ENCODE measurements at places on chromosomes 12 and 14.
A peak's percentile ranks its signal among the peaks of the same experiment; 100 is the strongest.

- peak; percentile 61 for DNase-seq
These were observed 21.8 kb downstream of the VPS37B start for GRCh38 chr12:122874081-122874480.

- DNase-seq = peak; percentile 23
These were observed 50.7 kb downstream of the ZC3H14 start for GRCh38 chr14:88613552-88614010.

DNA sequence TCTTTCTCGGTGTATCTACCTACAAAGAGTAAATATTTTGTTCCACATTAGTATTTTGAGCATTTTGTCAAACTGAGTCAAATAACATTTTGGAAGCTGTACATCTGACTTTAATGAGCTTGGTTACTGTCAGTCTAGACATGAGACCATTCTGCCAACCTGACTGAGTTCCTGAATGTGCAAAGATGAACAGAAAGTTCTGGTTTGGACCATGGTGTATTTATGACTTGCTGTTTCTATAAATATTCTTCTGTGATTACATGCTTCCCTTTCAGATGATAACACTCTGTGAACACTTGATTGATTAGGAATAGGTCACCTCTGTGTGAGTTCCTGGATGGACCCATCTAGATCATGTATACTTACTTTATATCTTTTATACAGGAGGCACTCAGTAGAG lies 827.8 kb downstream of the VRK1 start:
- no peak for DNase-seq

- DNase-seq = no peak
These were observed 7.5 kb upstream of the ETFBKMT start for GRCh38 chr12:31651893-31652521.

- no peak for DNase-seq
These were observed 55.6 kb upstream of the DYNC1H1 start for GRCh38 chr14:101908795-101909194.

- no peak for DNase-seq
These were observed 13.0 kb upstream of the FMNL3 start for GRCh38 chr12:49720214-49720613.

- no peak for DNase-seq
These were observed 572 bp downstream of the RAN start for GRCh38 chr12:130872179-130873096.

DNA sequence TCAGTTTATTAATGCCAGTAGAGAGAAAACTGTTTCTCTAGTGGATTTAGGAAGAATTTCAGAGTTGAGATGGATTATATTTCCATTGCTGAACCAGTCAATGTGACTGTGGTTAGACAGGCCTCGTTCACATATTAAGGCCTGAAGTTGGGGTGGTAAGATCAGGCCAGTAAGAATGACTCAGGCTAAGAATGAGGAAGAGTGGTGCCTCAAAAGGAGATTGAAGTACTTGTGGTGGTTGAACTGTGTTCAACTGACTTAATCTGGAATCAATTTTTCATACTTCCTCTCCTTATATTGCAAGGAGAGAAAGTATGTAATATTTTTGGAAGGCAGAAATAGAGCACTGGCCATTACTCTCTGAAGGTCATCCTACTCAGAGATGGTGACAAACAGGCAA lies 37.8 kb upstream of the ATF7IP start:
- DNase-seq = no peak

- DNase-seq = no peak
These were observed 97.8 kb downstream of the WSCD2 start for GRCh38 chr12:108226866-108227265.

- no peak for DNase-seq
These were observed 126.1 kb upstream of the MED13L start for GRCh38 chr12:116403546-116403945.

GRCh38 chr12:127717278-127717677 lies 549.7 kb upstream of the TMEM132C start:
- DNase-seq = no peak

- no peak for DNase-seq
These were observed 4.3 kb downstream of the PLEKHG6 start for GRCh38 chr12:6314776-6315175.

DNA sequence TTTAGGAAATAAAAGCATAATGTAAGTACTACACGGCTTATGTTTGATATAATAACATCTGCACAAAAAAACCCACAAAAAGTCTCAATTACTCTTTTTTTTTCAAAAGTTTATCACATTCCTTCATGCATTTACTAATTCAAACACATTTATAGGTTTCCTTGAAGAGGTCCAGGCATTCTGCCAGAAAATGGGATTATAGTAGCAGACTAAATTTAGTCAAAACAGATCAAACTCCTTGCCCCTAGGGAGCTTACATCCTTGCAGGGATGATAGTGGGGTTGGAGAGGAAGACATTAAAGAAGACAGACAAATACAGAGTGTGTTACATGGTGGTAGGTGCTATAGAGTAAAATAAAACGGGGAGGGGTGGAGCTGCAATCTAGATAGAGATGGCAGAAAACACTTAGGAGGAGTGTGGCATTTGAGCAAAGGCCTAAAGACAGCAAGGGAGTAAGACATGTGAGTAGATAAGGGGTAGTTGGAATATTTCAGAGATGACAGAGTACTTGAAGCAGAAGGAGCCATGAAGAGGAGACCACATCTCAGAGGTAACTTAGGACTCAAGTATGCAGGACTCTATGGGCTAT lies 266.9 kb downstream of the PPFIA2 start:
- no peak for DNase-seq

GRCh38 chr14:76904740-76905569 lies 78.7 kb downstream of the LRRC74A start:
- DNase-seq = peak; percentile 90

DNA sequence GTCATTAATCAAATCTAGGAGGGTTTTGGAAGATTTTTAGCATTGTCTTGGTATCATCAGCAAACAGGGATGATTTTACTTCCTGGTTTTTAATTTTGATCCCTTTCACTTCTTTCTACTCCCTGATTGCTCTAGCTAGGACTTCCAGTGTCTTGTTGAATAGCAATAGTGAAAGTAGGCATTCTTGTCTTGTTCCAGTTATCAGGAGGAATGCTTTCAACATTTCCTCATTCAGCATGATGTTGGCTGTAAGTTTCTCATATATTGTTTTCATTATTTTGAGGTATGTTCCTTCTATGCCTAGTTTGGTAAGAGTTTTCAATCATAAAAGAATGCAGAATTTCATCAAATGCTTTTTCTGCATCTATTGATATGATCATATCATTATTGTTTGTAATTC lies 244.2 kb upstream of the CLEC14A start:
- no peak for DNase-seq

GRCh38 chr14:60090864-60091519 lies 731 bp upstream of the PCNX4 start:
- DNase-seq = peak; percentile 37

DNA sequence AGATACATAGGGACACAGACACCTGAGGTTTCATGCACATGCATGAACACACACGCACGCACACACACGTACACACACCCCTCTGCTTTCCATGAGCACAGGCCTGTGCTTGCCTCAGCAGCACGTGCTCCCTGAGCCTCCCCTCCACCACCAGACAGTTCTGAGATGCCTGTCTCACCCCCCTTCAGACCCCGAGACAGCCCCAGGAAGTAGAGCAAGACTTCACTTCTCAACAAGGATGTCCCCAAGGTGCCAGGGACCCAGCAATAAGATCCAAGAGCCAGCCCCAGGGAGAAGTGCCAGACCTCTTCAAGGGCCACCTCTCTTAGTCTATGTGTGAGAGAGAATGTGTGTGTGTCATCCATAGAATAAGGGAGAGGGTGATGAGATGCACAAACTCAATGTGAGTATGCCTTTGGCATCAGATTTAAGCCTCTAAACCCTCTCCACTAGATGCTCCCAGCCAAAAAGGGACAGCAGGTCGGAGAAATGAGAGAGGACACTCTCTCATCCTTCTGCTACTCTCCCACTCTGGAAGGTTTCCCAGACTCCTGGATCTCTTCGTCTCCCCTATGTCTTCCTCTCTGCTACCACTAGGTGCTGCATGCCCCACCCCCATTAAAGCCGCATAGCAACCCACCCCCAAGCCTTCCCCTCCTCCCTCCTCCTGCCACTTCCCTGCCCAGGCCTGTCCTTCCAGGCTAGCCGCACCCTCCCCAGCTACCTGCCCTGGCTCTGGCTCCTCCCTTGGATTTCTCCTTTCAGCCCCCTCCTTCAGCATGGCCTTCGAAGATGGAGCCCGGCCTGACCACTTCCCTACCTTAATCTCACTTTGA lies 7.7 kb downstream of the RARG start:
- no peak for DNase-seq

DNA sequence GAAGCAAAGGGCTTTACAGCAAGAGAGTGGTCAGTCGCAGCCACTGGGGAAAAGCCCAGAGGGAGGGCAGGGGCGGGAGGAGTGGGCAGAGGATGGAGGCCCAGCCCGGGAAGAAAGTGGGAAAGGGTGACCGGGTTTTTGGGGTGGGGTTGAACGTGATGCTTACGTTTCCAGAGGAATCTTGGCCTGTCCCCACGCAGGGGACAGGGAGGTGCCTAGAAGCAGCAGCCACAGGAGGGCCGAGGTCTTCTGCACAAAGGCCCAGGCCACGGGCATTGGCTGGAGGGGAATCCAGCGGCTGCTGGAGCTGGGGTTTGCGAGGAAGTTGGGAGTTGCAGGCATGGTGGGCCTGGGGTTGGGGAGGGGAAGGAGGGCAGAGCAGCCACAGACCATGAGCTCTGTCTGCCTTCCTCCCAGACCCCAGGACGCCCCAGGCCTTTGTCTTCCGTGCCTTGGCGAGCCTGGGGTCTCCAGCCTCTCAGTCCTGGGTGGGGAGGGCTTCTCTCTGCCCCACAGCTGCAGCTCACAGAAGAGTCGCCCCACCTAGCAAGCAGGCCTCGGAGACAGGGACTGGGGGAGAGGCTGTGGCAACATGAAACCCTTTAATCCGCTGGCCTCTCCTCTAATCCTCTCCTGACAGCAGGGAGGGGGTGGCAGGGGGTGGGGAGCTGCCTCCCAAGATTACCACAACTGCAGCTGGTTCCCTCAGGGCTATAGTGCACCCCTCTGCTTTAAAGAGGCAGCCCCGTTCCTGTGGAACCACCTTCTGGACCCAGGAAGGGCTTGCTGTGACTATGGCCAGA lies at the start of gene CACNA2D4:
Gene CACNA2D4 (minus strand): TSS at position 572 of the 803 bp plus-strand sequence. CDS start 179 bp downstream, at position 393.
- DNase-seq = no peak

DNA sequence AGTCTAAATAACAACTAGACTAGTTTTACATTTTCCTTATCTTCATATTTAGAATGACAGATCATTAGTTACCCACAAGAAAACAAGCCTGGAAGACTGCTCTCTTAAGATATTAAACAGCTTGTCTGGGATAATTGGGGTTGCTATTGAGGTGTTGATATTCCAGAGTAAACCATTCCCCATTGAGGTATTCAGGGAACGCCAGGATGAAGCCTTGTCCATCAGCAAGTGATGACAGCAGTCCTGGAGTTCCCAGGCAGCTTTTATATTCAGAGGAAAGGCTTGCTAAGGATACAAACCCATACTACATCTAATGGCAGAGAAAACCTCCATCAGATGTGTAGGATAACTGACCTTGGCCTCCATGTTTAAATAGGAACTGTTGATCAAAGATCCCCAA lies 168.4 kb downstream of the MSRB3 start:
- no peak for DNase-seq

DNA sequence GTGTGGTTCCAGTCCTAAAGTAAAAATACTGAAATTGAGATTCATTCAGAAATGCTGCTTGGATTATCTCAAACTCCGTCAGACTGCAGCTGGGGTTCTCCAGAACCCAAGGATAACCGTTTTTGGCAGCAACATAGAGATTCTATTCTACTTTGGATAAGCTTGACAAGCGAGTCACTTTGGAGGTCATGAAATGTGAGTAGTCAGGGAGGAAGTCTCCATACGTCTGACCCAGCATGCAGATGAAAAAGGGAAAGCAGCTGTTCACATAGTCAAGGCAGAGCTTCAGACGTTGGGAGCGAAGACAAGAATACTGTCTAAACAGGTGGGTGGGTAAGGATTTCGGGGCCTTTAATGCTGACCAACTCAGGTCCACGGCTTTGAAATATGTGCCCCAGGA lies 14.9 kb upstream of the HSP90B1 start:
- DNase-seq = no peak

GRCh38 chr14:92729634-92730358 lies 18.6 kb downstream of the LGMN start:
- DNase-seq = peak; percentile 66

DNA sequence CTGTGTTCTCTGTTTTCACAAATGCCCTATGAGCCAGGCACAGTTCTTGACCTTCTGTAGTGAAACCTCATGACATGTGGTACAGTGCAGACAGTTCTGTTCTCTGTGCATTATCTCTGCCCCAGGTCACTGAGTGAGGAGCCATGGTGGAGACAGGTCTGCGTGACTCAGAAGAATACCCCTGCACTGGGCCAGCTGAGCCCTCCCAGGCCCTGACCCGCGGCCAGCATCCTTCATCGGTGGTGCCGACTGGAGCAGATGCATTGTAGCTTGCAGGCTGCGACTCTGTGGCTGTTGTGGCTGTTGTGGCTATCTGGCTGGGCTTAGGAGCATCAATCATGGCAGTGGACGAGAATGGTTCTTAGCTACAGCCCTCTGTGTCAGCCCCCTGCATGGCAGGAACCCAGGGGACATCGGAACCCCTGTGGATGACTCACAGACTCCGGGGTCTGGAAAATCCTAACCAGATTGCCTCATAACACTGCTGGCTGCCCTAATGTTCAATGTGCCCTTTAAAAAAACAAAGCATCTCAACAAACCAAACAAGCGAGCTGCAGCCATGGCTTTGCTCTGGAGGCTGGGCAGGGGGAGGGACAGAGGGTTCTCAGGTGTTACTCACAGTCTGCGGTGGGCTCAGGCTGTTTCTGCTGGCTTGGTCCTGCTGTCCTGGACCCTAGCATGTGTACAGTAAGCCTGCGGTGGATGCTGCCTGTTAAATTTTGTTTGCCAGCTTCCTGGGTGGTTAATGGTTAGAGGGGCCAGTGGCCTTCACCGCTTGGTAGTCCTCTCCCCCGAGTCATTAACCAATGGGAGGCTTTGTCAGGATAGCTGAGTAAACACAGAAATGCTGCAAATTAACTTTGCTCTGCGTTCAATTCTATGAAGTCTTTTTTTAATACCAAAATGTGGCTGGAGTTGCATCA lies at the start of gene SERPINA6:
Gene SERPINA6 (minus strand): TSS at position 689 of the 923 bp plus-strand sequence. CDS start 8,688 bp downstream, outside the sequence.
- no peak for DNase-seq

DNA sequence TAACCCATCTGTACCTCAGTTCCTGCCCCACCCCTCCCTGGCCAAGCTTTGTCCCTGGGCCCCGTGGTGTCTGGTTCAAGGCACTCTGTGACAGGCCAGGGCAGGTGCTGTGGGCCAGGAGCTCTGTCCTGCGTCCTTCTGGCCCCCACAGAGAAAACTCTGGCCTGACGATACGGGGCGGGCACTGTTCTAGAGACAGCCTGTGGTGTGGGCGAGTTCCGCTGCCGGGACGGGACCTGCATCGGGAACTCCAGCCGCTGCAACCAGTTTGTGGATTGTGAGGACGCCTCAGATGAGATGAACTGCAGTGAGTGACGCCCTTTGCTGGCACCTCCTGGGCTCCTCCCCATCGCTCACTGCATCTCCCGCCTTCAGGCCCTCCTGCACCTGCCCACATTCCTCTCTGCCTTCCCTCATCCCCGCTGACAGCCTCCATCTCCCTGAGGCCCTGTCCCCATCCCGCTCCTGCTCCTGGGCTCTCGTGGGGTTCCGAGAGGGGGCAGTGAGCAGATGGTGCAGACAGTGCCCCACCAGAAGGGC lies 22.8 kb upstream of the NXPH4 start:
- no peak for DNase-seq

Data from Jurkat, Clone E6-1 (cell line).